ENCODE measurements at places on chromosomes 3 and 15. TPM values are rescaled to one million over a fixed set of nuclear protein-coding genes. Genes with fewer than 3 reads are reported as not detected.

The PATL2 gene
- total RNA-seq: 0.69 TPM

The FES gene
- total RNA-seq: 56.3 TPM

The LRRC31 gene
- total RNA-seq: 0.23 TPM

DNA sequence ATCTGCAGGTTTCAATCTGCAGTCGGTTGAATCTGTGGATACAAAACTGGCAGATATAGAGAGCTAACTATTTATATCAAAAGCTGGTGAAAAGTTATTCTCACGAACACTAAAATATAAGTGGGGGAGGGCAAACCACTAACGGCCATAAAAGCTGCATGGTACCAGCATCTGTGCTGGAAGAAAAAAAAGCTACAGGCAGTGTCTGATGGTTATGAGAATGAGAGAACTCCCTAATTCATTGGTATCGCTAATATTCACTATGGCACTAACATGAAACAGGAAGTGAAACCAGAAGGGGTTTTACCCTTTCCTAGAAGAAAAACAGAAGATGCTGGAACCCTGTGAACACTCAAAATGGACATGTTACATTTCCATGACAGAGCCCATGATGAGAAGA lies 15.9 kb downstream of the CEP70 start:
- DNase-seq: no peak
- H3K27ac ChIP-seq: no peak overlapping the region
- H3K4me3 ChIP-seq: no peak overlapping the region
- peaks cover 4% of the 10 kb centered on the region for H3K27me3 ChIP-seq

DNA sequence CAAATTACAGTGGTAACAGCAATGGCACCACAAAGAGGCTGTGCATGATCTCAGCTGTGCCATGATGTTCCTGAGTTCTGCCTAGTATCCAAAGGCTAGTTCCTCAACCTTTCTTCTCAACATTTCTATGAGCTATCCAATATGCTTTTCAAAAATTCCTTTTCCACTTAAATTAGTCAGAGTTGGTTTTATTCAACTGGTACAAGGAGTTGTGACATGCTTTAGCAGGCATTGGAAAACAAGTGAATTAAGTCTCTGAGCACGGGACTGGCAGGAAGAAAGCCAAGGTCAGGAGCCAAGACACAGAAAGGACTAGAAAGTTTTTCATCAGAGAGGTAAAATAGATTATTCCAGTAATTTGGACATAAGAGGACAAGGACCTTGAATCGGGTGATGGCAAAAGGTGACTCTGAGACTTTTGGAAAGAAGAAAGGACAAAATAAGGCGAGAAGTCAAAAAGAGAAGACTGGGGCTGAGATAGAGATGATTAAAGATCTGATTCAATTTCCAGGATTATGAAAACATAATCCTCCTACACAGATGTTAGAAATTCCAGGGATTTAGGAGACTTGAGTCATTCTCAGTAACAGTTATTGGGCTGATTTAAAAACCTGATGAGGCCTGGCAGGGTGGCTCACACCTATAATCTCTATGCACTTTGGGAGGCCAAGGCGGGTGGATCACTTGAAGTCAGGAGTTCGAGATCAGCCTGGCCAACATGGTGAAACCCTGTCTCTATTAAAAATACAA lies 36.1 kb downstream of the PBRM1 start:
- peaks cover 28% of the 10 kb centered on the region for H3K36me3 ChIP-seq
- no peak for DNase-seq
- no peak overlapping the region for H3K27ac ChIP-seq
- no peaks in the 10 kb centered on the region for H3K4me1 ChIP-seq

DNA sequence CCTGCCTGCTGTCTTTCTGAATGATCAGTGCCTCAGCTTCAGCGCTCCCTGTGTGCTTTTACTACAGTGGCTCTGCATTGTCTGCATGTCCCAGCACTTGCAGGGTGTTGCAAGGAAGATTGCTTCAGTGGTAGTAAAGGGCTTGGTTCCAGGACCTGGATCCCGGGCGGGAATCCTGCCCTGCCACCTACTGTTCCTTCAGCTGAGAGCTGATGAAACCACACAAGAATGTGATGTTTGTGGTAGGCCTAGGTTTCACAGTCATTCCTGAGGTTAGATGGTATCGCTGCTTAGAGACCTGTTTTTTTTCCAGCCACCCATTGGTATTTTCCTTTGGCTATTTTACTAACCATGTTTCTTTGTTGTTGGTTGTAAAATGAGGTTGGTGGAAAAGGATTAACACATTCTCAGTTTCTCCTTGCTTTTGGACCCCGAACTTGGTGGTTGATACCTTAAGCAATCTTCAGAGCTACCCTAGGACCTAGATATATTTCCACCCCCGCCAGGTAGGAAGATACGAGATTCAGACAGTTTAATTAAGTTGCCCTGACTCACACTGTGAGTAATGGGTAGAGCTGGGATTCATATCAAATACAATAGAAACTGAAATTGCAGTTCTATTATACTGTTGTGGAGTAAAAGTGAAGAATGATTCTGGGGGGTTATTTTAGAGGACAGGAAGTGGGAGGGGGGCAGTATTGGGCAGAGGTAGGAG lies 11.4 kb downstream of the GPR87 start:
- peak overlapping the region; percentile 54 for H3K27ac ChIP-seq
- DNase-seq: peak; percentile 31
- peaks cover 10% of the 10 kb centered on the region for H3K4me1 ChIP-seq
- peaks cover 4% of the 10 kb centered on the region for H3K36me3 ChIP-seq
- peaks cover 4% of the 10 kb centered on the region for H3K27me3 ChIP-seq
- no peak overlapping the region for H3K4me3 ChIP-seq

- no peak for DNase-seq
- H3K4me1 ChIP-seq: peaks cover 14% of the 10 kb centered on the region
- peak overlapping the region; percentile 48 for H3K27ac ChIP-seq
- H3K4me3 ChIP-seq: no peak overlapping the region
- peaks cover 18% of the 10 kb centered on the region for H3K27me3 ChIP-seq
Measured at GRCh38 chr3:53821631-53822121, 24.5 kb downstream of the CHDH start.

GRCh38 chr15:101244036-101244781 lies 7.6 kb downstream of the CHSY1 start:
- H3K27ac ChIP-seq: no peak overlapping the region
- no peak for DNase-seq
- peaks cover 3% of the 10 kb centered on the region for H3K27me3 ChIP-seq
- no peaks in the 10 kb centered on the region for H3K36me3 ChIP-seq
- H3K4me3 ChIP-seq: no peak overlapping the region

DNA sequence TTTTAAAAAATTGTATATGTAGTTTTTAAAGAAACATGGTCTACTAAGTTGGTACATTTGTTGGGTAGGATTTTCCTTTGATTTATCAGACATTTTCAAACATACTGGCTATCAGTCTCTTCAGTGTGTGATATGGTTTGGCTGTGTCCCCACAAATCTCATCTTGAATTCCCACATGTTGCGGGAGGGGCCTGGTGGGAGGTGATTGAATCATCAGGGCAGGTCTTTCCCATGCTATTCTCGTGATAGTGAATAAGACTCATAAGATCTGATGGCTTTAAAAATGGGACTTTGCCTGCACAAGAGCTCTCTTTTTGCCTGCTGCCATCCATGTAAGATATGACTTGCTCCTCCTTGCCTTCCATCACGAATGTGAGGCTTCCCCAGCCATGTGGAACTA lies 121.9 kb downstream of the ABI3BP start:
- DNase-seq: no peak
- H3K27me3 ChIP-seq: no peaks in the 10 kb centered on the region
- peaks cover 8% of the 10 kb centered on the region for H3K4me1 ChIP-seq
- no peak overlapping the region for H3K27ac ChIP-seq

GRCh38 chr3:43046583-43046982 lies 59.3 kb downstream of the POMGNT2 start:
- H3K4me1 ChIP-seq: no peaks in the 10 kb centered on the region
- no peak for DNase-seq
- H3K4me3 ChIP-seq: no peak overlapping the region

GRCh38 chr3:53938645-53939044 lies 47.0 kb upstream of the SELENOK start:
- H3K4me1 ChIP-seq: no peaks in the 10 kb centered on the region
- H3K4me3 ChIP-seq: no peak overlapping the region
- H3K27ac ChIP-seq: no peak overlapping the region
- peak; percentile 57 for DNase-seq
- H3K27me3 ChIP-seq: no peaks in the 10 kb centered on the region
- no peaks in the 10 kb centered on the region for H3K36me3 ChIP-seq
